Activated CD4-positive, alpha-beta T cell treated with anti-CD3 and anti-CD28 coated beads, Interleukin-2, amount 10 ng/mL, durations not matched to agents 7 days and 5 days (primary cell): ENCODE measurements at places on chromosomes 4 and X. TPM values are rescaled to one million over a fixed set of nuclear protein-coding genes. Genes with fewer than 3 reads are reported as not detected.

GRCh38 chr4:70712604-70713452 is 8.9 kb upstream of the RUFY3 start:
- H3K4me1 ChIP-seq: peaks cover 38% of the 10 kb centered on the region
- H3K27me3 ChIP-seq: no peaks in the 10 kb centered on the region
- H3K27ac ChIP-seq: no peak overlapping the region
- no peaks in the 10 kb centered on the region for H3K36me3 ChIP-seq

- no peak overlapping the region for H3K4me3 ChIP-seq
- no peak overlapping the region for H3K27ac ChIP-seq
- DNase-seq: no peak
- H3K36me3 ChIP-seq: no peaks in the 10 kb centered on the region
- no peaks in the 10 kb centered on the region for H3K27me3 ChIP-seq
Measured at GRCh38 chrX:151859481-151859880, 53.2 kb upstream of the MAGEA4 start.

DNA sequence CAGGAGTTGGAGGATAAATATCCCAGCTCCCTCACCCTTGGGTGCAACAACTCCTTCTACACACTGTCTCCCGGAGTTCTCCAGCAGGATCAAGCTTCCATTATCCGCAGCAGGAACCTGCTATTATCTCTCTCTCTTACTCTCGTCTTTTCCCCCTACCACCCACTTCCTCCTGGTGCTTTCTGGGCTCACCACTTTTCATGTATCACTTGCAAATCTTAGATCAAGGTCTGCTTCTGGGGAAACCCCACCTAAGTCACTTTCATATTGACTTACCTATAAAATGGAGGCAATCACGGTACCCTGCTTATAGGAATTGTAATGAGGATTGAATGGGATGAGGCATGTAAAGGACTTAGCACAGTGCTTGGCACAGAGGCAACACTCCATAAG is 589.5 kb downstream of the BCOR start:
- DNase-seq: no peak
- no peak overlapping the region for H3K27ac ChIP-seq
- H3K27me3 ChIP-seq: no peaks in the 10 kb centered on the region
- no peaks in the 10 kb centered on the region for H3K36me3 ChIP-seq
- peaks cover 3% of the 10 kb centered on the region for H3K4me1 ChIP-seq

SOD3 gene
- total RNA-seq: not detected

- H3K36me3 ChIP-seq: no peaks in the 10 kb centered on the region
- DNase-seq: no peak
- H3K4me3 ChIP-seq: no peak overlapping the region
- H3K27me3 ChIP-seq: no peaks in the 10 kb centered on the region
Measured at GRCh38 chrX:45295259-45295986, 94.7 kb upstream of the DIPK2B start.

GRCh38 chr4:84719115-84719514 is 136.2 kb downstream of the CDS1 start:
- no peaks in the 10 kb centered on the region for H3K27me3 ChIP-seq
- no peak overlapping the region for H3K4me3 ChIP-seq
- no peaks in the 10 kb centered on the region for H3K4me1 ChIP-seq
- DNase-seq: no peak
- no peak overlapping the region for H3K27ac ChIP-seq
